B cell (primary cell): ENCODE measurements at places on chromosomes 6 and 20. TPM values are rescaled to one million over a fixed set of nuclear protein-coding genes. Genes with fewer than 3 reads are reported as not detected.

MAVS gene
- 52.2 and 53.3 TPM in 2 replicates for total RNA-seq

SNAP25 gene
- total RNA-seq = not detected in 2 replicates

CDH26 gene
- total RNA-seq = 2.3 and 3.6 TPM in 2 replicates

SLC35F1 gene
- not detected in 2 replicates for total RNA-seq

KPNA5 gene
- total RNA-seq = 41.7 and 42.9 TPM in 2 replicates

C6orf132 gene
- total RNA-seq = 0.05 TPM in 1 of 2 replicates, not detected in the other

ZC2HC1B gene
- 0.84 and 0.92 TPM in 2 replicates for total RNA-seq

DNA sequence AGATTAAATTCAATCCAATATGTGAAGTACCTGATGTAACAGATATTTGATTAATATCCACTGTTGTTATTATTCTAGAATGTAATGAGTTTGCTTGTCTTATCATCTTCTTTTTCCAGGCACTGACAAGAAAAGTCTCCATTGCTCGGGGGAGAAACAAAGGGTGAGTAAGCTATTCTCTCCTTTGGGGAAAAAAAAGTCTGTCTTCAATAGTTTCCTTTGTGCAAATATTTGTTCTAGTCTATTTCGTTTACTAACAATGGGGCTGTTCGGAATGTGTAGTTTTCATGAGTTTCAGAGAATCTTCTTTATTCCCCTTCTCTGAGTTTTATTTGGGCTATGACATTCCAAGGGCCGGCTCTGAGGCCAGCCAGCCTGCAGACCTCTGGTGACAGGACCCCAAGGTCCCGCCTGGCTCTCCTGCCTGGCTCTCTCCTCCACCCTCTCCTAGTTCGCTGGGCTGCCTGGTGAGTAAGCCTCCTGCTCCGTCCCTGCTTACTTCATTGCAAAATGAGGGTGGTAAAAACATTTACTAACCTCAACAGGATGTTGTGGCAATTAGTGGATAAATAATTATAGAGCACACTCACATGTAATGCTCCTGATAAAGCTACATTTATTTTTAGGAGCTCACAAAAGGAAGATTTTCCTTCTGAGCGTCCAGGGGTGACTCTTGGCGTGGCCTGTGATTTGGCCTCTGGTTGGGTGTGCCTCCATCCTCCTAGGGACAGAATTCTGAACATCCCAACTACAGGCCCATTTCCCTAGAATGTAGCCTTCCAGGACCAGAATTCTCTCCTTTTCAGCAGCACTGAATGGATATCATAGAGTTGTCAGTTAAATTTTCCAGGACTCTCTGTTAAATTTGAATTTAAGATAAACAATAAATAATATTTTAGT lies 43.1 kb upstream of the SNX9 start:
- no peak for DNase-seq

- no peak for DNase-seq
Observed at GRCh38 chr6:167577891-167578361, 248.8 kb upstream of the AFDN start.

DNA sequence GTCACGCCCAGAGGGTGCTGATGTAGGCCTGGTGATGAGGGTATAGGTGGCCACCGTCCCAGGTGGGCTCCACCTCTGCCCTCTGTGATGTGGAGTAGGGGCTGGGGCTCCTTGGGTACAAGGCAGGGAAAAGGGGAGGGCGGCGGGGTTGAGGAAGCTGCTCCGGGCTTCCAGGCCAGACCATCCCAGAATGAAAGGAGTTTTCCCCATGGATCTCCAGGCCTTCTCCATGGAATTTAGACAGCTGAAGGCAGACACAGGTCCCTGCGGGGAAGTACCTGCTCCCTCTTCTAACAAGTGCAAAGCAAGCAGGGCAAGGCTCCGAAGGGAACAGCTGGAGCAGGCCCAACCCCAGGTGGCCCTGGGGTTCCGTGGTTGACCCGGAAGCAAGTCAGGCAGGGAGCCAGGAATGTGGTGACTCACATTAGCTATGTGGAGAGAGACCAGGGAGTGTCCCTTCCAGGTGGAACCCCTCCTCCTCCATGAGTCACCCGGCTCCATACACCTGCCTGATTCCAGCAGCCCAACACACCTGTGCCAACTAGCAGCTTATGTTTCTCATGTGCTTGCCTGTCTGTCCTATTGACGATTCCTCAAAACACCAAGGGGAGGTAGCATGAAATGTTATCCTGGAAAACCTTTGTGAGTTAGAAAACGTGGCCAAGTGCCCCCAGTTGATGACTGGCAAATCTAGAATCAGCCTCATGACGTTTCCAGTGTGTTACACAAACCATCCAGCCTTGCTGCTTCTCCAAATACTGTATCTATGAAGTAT lies 59.7 kb upstream of the SNX9 start:
- DNase-seq = peak; percentile 46

DNA sequence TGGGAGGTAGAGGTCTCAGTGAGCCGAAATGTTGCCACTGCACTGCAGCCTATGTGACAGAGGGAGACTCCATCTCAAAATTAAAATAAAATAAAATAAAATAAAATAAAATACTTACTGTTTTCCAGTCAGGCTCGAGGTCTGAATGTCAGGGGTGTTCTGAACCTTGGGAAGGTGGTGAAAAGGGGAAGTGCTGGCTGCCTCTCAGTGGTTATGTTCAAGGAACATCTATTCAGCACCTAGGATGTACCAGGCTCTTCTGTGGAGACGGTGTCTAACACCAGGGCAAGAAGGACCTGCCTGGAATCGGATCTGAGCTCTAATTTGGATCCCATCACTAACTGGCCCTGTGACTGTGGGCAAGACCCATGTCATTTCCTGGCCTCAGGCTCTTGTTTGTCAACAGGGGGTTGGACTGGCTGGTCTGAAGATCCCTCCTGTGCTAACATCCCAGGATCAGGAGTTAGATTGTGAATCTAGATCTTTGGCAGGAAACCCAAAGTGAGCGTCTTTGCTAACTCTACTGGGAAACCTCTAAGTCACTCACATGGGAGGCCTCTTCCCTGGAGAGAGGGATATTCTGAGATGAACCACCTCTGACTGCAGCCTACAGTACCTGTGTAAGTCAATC lies 63.4 kb upstream of the SIRPG start:
- no peak for DNase-seq

GRCh38 chr6:44842616-44843015 lies 455.1 kb downstream of the CDC5L start:
- no peak for DNase-seq

- DNase-seq = peak; percentile 94
Observed at GRCh38 chr6:107657755-107658461, 166.2 kb downstream of the SCML4 start.

GRCh38 chr20:41177636-41178035 lies 40.3 kb downstream of the PLCG1 start:
- DNase-seq = no peak

DNA sequence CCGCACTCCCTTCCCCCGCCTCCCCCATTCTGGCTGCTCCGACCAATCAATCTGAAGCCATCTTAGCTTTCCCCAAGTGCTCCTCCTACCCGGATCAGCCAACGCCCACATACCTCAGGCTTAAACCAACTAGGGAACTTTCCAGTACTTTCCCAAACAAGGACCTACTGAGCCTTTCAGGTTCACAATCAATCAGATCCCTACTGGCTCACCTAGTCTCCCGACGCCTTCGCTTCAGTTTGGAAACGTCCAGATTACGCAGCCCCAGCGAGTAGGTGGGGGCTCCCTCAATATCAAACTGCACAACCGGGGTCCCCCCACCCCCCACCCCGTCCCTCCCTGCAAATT lies 432 bp downstream of the HSPA1L start:
- peak; percentile 75 for DNase-seq

- DNase-seq = no peak
Observed at GRCh38 chr6:158338311-158339112, 26.2 kb downstream of the TULP4 start.

DNA sequence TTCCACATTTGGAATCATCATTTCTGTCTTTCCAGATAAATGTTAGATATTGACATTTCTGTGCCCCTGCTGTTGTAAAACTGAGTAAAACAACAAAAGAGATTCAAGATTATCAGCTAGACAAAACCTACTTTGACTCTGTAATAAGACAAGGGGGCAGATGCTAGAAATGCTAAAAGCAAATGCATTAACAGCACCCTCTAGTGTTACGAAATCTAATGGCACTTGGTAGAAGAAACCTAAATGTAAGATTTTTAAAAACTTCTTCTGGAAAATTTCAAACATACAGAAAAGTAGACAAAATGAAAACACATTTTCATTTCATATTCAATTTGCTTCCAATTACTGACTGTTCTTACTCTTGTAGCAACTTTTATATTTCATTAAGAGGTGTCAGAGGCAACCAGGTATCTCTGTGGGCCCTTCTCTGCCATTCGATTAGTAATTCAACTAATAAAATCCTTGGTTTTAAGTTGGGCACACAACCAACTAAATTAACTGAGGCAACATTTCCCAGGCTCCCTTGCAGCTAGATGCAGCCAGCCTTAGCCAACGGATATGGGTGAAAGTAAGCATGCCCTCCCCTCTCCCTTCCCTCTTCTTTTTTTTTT lies 45.0 kb downstream of the SLC23A2 start:
- peak; percentile 74 for DNase-seq

GRCh38 chr6:36337814-36338213 lies 1.1 kb upstream of the BNIP5 start:
- no peak for DNase-seq

DNA sequence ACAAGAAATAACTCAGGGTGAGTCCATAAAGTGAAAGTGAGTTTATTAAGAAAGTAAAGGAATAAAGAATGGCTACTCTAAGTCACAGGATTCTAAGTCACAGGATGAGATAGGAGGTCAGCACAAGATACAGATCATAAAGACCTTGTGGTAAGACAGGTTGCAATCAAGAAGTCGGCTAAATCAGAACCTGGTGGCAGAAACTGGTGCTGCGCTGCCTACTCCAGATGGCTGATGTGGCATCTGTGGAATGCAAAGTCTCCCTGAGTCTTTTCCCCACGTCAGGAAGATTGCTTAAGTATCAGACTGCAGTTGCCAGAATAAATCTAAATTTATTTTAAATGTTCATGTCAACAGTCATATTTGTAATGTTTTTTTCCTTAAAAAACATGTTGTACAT lies 10.7 kb upstream of the KCNK15 start:
- DNase-seq = no peak

DNA sequence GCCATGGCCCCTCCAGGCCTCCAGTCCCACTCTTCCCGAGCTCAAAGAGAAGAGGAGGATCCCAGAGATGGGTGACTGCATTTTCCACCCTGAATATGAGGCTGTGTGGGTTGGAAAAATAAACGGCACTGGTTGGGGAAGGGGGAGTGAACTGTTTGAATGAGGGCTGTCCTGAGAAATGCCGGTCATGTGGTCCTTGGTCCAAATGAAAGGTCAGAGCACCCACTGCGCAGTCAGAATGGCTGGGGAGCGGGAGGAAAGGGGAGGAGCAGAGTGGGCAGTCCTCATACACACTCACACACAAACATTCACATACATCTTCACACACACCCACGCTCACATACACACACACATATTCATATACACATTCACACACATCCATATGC lies 83.1 kb downstream of the MRPL14 start:
- no peak for DNase-seq

DNA sequence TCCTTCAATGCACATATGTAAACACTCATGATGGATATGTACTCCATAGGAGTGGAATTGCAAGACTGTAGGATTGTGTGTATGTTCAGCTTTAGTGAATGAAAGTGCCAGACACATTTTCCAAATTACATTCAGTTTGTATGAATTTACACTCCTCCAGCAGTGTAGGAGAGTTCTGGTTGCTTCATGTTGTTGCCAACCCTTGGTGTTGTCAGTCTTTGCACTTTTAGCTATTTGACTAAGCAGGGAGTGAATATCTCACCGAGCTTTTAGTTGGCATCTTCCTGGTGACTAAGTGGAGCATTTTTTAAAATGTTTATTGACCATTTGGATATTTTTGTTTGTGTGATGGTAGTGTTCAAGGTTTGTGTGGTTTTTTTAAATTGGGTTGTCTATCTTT lies 23.9 kb downstream of the NKX2-4 start:
- no peak for DNase-seq

DNA sequence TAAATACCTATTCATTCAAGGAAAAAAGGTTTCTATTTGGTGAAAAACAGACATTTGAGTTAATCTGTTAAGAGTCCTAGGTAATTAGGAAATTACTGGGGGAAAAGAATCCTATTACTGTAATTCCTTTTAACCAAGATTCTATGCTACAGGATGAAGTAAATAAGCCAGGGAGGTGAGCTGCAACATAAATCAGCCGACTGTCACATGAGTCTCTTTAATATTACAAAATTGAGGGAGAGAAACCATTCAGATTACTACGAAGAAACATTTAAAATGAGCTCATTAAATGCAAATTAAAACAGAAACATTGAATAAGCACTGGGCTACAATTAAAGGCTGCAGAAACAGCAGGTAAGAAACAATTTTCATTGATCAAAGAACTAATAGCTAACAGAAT lies 5.3 kb downstream of the PRKN start:
- no peak for DNase-seq

GRCh38 chr6:6968357-6968730 lies 139.4 kb upstream of the RREB1 start:
- no peak for DNase-seq

DNA sequence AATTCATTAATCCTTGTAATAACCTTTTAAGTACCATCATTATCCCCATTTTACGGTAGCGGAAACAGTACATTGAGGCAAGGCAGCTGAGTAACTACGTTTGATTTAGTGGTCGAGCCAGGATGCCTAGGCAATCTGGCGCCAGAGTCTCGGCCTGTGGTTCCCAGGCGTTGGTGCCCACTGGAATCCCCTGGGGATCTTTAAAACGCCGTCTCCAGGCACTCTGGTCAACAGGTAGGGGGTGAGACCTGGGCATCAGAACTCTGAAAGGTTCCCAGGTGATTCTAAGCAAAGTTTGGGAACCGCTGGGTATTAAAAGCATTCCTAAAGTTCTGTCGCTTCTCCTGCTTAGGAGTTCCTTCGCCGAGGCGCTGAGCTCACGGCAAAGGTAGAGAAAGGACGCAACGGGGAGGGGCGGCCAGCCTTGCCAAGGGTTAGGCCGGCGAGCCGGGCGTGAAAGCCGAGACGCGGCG lies 939 bp downstream of the DTNBP1 start:
- DNase-seq = no peak

GRCh38 chr20:49901588-49901987 lies 13.7 kb downstream of the SPATA2 start:
- DNase-seq = no peak

DNA sequence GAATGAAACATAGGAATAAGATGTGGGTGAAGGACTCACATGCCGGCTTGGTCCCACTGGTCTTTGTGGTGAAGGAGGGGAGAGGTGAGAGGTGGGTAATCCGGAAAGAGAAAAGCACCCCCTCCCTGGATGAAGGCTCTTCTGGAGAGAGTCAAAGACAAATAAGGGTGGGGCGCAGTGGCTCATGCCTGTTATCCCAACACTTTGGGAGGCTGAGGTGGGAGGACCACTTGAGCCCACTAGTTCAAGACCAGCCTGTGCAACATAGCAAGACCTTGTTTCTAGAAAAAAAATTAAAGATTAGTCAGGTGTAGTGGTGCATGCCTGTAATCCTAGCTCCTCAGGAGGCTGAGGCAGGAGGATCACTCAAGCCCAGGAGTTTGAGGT lies 3.1 kb downstream of the LTB start:
- no peak for DNase-seq

DNA sequence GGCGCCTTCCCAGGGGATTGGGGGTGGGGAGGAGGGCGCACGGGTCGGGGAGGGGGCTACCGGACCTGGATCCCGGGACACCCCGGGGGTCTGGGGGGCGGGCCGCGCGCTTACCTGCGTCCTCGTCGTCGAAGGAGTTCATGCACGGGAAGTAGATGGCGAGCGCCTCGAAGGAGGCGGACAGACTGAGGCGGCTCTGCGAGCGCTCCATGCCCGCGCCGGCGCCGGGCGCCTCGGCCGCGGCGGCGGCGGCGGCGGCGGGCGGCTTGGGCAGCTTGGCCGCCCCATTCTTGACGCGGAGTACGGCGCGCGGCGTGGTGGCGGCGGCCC lies 320 bp downstream of the RIMS4 start:
- DNase-seq = no peak

GRCh38 chr6:83536034-83536646 lies 23.8 kb downstream of the PRSS35 start:
- peak; percentile 47 for DNase-seq
